ENCODE measurements at places on chromosomes 3 and 15.

DNA sequence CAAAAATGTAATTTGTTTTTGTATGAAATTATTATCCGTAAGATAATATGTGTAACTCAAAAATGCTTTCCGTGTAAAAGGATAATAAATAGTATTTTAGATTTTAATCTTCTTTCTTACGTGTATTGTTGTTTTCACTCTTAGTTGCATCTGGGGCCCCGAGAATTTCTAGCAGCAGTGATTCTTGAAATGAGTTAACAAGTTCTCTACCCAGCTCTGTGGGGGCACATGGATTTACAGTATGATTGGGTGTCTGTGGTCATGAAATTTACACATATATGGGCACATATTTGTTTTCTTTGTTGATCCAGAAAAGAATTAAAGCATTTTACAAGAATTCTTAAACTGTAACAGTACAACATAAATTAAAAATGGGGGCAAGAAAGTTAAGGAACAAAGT lies 145.9 kb upstream of the LRRFIP2 start:
- DNase-seq: no peak

- no peak for DNase-seq
Observed at GRCh38 chr3:192857260-192857661, 60.4 kb downstream of the MB21D2 start.

- DNase-seq: no peak
Observed at GRCh38 chr15:53210653-53211052, 420.5 kb upstream of the ONECUT1 start.

DNA sequence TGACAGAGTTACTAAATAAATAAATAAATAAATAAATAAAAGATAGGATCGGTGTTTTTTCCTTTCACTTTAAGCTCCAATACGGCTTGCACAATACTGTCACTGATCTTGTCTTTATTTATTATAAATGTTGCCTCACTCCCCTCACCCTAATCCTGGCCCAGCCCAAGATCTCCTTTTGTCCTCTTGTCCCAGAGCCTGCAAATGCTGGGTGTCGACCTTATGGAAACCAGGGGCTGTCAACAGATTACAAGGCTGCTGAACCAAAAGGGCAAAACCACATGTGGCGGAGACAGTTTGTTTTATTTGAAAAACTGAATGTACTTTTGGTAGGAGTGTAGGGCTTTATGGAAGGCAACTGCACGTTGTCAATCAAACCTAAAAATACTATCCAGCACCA lies 75.9 kb downstream of the RFTN1 start:
- no peak for DNase-seq

DNA sequence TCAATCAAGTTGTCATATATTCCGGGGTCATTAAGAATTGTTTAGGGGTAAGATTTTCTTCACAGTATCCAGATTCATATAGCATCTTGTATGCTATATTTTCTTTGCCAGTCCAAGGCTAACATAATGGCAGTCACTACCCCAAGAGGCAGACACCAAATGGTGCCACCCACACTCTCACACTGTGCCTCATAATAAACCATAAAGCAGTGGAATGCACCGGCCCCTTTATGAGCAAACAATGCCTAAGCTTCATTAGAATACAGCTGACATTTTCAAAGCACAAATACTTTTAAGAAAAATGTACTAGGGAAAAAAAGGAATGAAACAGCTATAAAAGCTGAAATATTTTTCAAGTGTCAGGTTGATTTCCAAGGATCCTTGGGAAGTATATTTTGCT lies 121.6 kb downstream of the TFDP2 start:
- DNase-seq: no peak

- no peak for DNase-seq
Observed at GRCh38 chr3:16301507-16301906, 36.5 kb downstream of the OXNAD1 start.
